ENCODE measurements at places on chromosomes 3 and 15.

DNA sequence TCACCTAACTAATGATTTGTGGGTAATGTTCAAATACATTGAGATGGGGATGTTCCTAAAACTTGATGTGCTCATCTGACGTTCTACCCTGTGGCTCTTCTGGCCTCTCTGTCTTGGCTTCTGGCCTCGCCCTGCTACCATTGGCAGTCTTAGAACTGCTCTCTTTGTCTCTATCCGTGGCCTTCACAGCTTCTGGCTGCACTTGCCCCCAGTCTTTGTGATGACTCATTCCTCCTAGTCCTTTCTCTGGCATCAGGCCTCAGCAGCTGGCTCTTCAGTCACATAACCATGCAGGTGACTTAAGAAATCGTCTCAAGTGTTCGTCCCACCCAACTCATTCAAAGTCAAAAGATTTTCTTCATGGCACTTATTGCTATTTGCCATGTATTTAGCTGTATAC, 188.1 kb downstream of the BBX start:
- ATAC-seq: peak; percentile 71

DNA sequence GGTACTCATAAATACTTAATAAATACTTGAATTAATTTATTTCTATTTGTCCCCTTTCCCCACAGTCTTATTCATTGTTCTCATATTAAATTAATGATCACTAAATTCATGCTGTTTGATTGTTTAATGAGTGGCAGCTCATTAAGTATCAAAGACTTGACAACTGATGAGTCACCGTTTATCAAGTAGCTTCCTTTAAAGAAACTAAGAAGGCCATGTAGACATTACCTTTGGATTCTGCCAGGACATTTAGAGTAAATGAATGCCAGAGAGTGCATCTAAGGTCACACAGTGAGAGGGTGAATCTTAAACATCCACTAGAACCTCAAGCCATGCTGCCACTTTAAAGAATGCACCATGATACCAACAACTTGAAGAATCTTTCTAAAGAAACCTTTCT, 23.9 kb downstream of the ZBED2 start:
- ATAC-seq: no peak

GRCh38 chr3:172315401-172316091, 132.7 kb downstream of the GHSR start:
- no peak for ATAC-seq

- no peak for ATAC-seq
These were observed 1073.5 kb downstream of the FHIT start for GRCh38 chr3:60177726-60178125.

All from gastroesophageal sphincter (tissue), 4 donors.